ENCODE measurements at places on chromosomes 3 and 15.

GRCh38 chr15:62324382-62324781, 159.3 kb upstream of the C2CD4B start:
- no peak for DNase-seq

DNA sequence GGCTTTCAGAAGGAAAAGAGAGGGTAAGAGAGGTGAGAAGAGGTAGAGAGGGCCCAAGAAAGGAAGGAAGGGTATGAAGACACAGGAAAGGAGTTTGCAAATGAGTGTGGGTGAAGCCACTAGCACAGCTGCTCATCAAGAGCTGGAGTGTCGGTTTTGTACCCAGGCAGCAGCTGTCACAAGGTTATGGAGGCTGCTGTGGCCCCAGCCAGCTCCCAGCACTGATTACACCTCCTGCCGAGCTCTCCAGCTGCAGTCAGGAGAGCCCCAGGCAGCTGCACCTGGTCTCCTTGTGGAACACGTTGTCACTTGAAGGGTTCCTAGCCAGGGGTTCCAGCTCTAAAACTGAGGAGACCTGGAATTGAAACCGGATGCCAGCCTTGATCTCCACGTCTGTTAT, 60.4 kb upstream of the CHD2 start:
- DNase-seq, result peak; percentile 47

DNA sequence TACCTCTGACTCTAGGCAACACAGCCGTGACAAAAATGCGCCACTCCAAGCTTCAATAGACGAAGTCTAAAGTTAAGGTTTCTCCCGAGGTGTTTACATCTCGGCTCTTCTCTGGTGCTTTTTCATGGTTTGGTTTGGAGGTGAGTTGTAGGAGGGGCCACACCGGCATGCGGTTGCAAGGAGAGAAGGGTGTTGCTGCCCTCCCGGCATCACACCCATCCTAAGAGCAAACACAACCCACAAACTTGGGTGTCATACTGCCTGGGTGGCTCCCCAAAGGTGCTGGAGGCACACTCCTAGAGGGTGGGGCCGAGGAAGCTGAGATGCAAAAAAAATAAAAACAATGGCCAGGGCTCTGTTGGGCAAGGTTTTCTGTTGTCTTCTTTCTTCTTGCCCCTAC, 225.2 kb upstream of the ICE2 start:
- DNase-seq, result no peak

- no peak for DNase-seq
Observed at GRCh38 chr3:127764841-127765362, 57.4 kb downstream of the MGLL start.

DNA sequence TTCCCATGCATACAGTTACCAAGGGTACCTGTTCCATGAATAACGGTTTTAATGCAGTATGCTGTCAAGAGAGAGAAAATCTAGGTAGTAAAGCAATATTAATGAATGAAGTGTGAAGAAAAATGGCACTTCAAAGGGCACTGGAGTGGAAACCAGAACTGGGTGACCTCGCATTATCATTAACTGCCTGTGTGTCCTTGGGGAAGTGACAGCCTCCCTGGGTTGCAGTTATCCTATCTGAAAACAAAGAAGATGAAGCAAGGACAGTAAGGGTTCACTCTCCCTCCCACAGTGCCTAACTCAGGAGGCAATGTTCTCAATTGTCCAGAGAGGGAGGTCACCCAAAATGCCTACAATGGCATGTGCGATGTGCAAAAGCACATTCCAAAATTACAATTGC, 15.1 kb downstream of the MTHFS start:
- DNase-seq, result no peak

DNA sequence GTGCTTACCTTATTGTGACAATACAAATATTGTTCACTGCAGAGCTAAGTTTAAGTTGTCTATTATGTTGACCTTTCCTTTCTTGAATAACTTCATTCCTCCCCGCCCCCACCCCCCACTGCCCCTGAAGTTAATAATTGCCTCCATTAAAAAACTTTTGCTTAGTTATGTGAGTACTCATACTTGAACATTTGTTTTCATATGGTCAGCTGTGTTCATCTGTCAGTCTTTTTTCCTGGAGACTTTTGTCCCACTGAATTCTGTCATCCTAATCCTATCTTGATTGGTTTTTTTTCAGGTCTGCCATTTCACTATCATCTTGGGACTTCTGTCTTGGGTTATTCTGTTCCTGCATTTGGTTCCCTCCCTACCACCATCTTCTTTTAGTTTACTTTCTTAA, 8.5 kb downstream of the SLC25A36 start:
- DNase-seq, result no peak

GRCh38 chr3:20736287-20736852, 550.4 kb upstream of the SGO1 start:
- DNase-seq, result no peak

GRCh38 chr15:31130576-31131237, 29.2 kb upstream of the TRPM1 start:
- DNase-seq, result no peak

GRCh38 chr15:73984208-73984979, 7.7 kb downstream of the STOML1 start:
- no peak for DNase-seq

GRCh38 chr15:87450314-87450713, 806.2 kb downstream of the NTRK3 start:
- no peak for DNase-seq

GRCh38 chr3:133742351-133743091, 3.7 kb upstream of the TF start:
- peak; percentile 70 for DNase-seq

GRCh38 chr3:98807561-98807960, 44.4 kb downstream of the ST3GAL6 start:
- DNase-seq, result no peak

DNA sequence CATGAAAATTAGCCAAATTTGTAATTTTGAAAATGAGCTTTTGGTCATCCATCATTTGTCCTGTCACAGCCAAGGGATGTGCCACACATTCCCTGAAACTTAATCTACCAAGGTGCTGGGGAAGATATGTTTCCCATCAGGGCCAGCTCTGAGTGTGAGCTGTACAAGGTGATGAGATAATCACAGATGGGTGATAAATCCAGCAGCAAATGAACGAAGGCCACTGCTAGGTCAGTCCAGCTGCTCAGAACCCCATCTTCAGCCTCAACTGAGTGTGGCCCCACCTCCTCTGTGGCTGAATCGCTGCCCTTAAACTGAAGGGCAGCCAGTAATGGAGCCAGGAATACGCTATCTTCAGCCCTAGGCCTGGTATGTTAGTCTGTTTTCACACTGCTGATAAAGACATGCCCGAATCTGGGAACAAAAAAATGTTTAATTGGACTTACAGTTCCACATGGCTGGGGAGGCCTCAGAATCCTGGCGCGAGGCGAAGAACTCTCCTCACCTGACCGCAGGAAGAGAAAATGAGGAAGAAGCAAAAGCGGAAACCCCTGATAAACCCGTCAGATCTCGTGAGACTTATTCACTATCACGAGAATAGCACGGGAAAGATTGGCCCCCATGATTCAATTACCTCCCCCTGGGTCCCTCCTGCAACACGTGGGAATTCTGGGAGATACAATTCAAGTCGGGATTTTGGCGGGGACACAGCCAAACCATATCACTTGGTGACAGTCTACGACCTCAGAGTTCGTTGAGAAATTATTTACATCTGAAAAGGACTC, 553.0 kb downstream of the NTRK3 start:
- no peak for DNase-seq

DNA sequence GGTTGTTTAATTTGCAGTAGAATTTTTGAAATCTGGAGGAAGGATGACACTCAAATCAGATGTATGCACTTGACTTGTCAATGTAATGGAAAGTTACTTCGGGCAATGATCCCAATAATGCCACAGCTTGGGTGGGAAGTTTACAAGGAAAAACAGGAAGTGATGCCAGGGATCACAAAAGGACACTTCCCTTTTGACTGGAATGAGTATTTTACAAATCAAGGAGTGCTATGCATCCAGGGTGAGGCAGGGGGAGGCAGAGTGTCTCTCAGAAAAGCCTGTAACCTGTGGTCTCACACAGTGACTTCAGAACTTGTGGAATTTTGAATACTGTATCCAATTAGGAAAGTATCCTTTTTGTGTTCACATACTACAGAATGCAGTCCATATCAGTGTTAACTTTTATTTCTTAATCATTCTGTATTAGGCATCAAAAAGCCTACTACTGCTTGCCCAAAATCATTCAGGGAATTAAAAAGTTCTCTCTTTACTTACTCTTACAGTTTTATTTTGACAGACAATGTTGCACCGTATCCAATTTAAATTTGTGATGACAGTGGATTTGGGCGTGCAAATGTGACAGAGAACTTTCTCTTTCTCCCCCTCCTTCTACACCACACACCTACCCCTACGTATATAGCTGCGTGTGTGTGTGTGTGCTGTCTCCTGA, 445.1 kb downstream of the MECOM start:
- DNase-seq, result peak; percentile 14

GRCh38 chr3:86985181-86985826, 5.6 kb downstream of the VGLL3 start:
- DNase-seq, result no peak

DNA sequence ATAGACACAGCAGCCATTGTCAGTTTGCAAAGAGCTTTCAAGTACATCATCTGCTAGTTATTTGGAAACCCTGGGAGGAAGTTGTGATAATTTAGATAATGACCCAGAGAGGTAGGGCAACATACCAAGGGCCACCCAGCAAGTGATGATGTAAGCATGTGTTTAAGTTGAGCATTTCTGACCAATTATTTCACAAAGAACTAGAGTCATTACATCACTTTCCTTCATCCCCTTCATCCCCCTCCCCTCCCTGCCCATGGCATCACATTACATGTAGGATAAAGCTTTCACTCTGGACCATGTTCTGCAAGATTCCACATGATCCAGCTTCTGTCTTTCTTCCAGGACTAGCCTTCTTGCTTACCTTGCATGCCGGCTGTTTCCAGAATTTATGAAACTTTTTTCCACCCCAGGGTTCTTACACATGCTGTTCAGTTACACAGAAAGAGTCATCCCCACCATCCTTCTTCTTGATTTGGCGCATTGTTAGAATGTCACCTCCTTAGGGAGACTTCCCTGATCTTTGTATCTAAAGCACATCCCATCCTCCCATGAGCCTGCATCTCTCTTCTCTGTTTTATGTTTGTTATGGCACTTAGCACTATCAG, 71.3 kb downstream of the PTPRG start:
- DNase-seq, result no peak

GRCh38 chr3:136547293-136547692, 204.9 kb downstream of the STAG1 start:
- DNase-seq, result no peak

- peak; percentile 35 for DNase-seq
Observed at GRCh38 chr15:50257924-50258323, 7.6 kb downstream of the HDC start.

DNA sequence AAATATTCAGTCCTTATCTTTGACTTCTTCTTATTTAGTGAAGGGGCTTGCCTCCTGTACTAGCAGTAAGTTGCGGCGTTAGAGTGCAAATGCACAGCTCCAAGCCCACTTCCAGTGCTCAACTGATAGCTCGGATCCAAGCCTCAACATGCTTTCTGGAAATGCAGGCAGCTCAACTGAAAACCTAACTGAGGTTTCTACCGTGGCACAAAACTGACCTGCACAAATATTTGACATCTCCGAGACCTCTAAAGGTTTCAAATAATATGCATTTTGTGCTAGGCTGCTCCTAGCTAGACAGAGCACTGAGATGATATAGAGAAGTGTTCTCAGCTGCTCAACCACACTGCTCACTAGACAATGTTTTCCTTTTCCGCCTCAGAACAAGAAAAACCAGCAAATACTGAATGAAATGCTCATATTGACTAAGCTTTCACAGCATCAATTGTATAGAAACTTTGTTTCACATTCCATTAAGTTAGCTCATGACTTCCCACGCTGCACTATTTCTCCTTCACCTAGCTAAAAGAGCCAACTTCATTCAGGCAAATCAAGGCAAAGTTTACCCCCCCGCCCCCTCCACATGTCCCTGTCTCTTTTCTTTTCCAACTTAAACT, 822 bp downstream of the ZNF385D start:
- no peak for DNase-seq

- no peak for DNase-seq
Observed at GRCh38 chr3:182342252-182342651, 451.1 kb upstream of the ATP11B start.

DNA sequence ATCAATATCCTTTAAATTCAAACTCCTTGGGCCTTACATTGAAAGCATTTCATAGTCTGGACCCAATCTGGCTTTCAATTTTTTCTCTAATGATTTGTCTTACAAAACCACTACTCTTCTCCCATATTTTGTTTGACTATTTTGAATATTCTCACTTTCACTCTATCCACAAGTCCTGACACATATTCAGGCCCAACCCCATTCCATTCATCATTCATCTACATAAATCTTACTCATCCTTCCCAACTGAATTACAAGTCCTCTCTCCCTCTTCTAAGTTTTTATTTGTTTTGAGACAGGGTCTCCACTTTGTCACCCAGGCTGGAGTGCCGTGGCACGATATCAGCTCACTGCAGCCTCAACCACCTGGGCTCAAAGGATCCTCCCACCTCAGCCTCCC, 43.6 kb downstream of the TOP2B start:
- no peak for DNase-seq

DNA sequence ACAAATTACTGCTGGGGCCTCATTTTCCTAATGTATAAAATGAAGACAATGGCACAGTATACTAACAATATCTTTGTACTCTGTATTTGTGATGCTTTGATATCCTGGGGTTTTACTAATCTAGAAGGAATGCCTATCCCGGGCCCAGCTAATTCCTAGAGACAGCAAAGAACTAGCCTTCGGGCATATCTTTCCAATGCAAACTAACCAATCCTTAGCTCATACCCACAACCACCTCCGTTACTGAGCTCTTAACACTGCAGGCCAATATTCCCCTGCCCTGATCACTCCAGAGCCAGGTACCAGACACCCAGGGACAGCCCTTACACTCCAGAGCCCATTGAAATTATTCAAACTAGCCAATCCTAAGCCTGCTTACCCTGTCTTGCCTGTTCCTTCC, 309.0 kb downstream of the ULK4 start:
- DNase-seq, result no peak

- DNase-seq, result no peak
Observed at GRCh38 chr15:71003319-71003718, 110.7 kb downstream of the LRRC49 start.

GRCh38 chr3:157514371-157514895, 11.2 kb upstream of the VEPH1 start:
- DNase-seq, result no peak

GRCh38 chr3:42498791-42499477, 3.5 kb upstream of the VIPR1 start:
- no peak for DNase-seq

GRCh38 chr15:68719051-68719450, 101.6 kb downstream of the ANP32A start:
- DNase-seq, result no peak

GRCh38 chr3:65352951-65353350, 665.2 kb upstream of the ADAMTS9 start:
- no peak for DNase-seq

GRCh38 chr3:194139071-194139813, 3.3 kb downstream of the HES1 start:
- peak; percentile 71 for DNase-seq

DNA sequence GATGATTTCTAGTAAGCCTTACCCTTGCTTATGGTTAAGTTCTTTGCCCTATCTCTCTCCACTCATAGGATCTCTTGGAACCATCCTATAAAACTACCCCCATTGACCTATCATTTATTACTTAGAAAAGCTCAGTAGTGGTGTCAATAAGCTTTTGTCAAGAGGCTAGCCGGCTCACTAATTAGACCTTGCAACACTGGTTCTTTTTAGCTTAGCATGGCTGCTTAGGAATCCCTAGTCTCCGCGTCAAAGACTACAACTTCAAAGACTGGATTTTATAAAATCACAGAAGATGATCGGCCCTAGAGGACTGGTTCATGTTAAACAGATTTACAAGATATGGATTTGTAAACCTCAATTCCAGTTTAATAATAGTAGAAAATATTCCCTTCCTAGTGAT, 7.6 kb downstream of the PPARG start:
- DNase-seq, result no peak

All from NCI-H2029 (cell line).